ENCODE measurements at places on chromosomes 1 and 21.

- no peak for DNase-seq
These were observed 7.0 kb downstream of the GPA33 start for GRCh38 chr1:167083066-167083665.

DNA sequence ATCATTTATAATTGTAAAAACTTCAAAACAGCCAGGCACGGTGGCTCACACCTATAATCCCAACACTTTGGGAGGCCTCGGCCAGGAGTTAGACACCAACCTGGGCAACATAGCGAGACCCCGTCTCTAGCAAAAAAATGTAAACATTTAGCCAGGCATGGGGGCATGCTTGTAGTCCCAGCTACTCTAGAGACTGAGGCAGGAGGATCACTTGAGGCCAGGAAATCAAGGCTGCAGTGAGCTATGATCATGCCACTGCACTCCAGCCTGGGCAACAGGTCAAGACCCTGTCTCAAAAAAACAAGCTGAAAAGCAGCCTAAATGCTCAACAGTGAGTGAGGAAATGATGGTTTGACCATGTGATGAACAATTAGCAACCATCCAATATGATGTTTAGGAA lies 7.3 kb downstream of the C1orf167 start:
- no peak for DNase-seq

DNA sequence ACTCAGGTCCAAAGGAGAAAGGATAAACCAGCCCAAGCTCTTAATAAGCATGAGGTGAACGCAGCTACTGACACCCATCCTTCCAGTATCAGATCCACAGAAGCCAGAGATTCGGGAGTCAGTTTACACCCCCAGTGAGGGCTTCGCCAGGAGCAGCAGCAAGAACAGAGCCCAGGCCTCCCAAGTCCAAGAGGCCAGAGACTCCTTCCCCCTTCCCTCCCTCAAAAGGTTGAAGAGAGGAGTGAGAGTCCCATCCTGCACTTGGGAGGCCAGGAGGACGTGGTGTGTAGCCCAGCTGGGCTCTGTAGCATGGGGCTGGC lies 72.8 kb downstream of the MRPL37 start:
- no peak for DNase-seq

DNA sequence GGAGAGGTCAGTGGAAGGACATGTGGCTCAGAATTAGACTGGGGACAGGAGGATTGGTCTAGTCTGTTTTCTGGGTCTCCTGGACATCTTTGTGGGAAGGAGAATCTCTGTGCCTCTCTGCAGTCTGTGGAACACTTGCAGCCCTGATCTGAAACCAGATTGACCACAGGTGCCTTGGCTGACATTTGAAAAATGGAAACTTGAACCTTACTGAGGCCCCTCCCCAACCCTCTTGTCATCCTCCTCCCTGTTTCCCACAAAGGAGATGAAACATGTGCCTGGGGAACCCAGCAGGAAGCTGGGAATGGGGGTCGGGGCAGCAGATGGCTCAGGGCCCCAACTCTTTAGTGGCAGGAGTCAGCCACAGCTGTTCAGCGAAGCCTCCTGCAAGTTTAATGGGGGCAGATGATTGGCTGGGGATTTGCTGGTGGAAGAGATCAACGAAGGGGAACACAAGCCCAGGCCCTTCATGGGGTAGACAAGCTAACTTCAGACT lies 18.1 kb downstream of the VASH2 start:
- no peak for DNase-seq

DNA sequence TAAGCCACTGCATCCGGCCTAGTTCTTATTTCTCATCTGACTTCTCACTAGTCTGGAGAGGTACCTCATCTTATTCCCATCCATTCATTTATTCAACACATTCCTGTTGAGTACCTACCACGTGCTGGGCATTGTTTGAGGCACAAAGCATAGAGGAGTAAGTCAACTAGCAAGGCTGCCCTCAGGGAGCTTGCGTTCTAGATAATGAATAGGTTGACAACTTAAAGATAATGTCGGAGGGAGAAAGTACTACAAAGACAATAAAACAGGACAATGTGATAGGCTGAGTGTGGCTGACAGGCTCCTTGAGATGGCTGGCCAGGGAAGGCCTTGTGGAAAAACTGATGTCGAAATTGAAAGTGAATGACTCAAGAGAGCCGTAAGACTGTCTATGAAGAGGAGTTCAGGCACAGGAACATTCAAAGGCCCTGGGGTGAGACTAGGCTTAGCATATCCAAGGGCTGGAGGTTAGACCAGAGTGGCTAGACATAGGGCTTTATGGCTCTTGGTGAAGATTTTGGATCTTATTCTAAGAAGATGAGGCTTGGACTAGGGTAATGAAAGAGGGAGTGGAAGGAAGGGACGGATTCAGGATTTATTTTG lies 18.3 kb downstream of the SPATA21 start:
- no peak for DNase-seq

DNA sequence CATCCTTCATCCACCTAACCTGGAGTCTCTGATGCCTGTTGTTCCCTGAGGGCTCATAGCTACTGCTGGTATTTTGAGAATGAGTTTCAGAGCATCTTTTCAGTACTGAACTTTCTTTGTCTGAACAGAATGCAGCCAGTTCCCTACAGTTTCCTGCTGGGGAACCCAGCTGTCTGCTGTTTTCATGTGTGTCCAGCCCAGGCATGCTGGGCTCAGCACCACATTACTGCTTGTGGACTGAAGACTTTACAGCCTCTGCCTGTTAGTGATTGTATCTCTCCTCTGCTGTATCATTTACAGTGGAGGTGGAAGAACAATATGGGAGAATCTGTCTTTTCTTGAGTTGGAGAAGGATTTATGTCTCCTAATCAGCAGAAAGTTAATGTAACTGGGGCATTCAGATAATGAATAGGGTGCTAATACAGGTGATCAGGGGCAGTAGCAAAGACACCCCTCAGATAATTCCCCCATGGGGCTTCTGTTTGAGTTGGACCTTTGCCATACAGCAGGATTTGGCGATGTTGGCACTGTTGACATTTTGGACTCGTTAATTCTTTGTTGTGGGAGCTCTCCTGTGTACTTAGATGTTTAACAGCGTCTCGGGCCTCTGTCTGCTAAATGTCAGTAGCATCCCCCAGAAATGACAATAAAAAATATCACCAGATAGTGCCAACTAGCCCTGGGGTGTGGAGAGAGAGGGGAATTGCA lies 207.7 kb downstream of the HHAT start:
- DNase-seq = peak; percentile 15

GRCh38 chr1:89279011-89279466 lies 6.4 kb upstream of the GBP5 start:
- DNase-seq = no peak
